ENCODE measurements at places on chromosomes 12 and 14.

DNA sequence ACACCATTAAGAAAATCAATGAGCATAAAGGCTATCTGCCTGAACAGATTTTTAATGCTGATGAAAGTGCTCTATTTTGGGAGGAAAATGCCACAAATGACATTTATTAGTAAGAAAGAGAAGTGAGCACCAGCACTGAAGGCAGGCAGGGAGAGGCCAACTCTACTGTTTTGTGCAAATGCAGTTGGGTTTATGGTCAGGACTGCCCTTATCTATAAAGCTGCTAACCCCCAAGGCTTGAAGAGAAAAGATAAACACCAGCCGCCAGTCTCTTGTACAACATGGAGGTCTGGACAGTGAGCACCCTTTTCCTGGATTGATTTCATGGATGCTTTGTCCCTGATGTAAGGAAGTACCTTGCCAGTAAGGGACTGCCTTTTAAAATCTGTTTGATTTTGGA lies 246.8 kb upstream of the SFSWAP start:
- no peak for DNase-seq

- no peak for DNase-seq
These were observed 201.5 kb upstream of the CAND1 start for GRCh38 chr12:67067453-67068203.

DNA sequence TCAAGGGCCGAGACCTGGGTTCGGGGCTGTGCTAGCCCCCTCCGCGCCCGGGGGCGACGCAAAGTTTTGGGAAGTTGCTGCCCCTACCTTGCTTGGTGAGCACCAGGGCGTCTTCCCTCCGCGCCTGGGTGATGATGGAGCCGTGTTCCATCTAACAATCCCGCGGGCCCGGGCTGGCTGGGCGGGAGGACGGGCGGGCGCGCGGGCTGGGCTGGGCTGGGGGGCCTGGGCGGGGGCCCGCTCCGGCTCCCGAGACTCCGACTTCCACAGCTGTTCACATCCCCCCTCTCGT lies 298 bp downstream of the CTDSP2 start:
- no peak for DNase-seq

- DNase-seq = no peak
These were observed 40.3 kb upstream of the SLC24A4 start for GRCh38 chr14:92282669-92283068.

GRCh38 chr12:73964641-73965040 lies 573.0 kb upstream of the ATXN7L3B start:
- no peak for DNase-seq
